ENCODE measurements at places on chromosomes 4 and X. TPM values are rescaled to one million over a fixed set of nuclear protein-coding genes. Genes with fewer than 3 reads are reported as not detected.

DNA sequence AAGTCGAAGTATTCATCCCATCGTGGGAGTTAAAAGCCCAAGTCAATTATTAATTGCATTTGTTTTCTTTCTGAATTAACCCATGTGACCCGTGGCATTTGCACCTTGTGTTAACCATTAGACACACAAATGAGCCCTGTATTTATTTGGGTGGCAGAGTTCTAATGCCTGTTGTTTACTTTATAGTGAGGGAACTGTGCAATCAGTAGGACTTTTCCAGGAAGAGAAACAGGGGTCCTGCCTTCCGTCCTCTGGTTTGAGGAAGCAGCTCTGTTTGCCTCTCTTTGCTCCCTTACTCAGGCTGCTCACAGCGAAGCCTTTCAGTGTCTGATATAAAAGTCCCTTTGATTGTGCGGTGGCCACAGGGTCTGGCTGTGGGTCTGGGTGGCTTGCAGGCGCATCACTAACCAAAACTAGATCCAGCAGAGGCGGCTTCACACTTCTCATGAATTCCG lies 263.6 kb downstream of the PTTG2 start:
- no peak for ATAC-seq

DNA sequence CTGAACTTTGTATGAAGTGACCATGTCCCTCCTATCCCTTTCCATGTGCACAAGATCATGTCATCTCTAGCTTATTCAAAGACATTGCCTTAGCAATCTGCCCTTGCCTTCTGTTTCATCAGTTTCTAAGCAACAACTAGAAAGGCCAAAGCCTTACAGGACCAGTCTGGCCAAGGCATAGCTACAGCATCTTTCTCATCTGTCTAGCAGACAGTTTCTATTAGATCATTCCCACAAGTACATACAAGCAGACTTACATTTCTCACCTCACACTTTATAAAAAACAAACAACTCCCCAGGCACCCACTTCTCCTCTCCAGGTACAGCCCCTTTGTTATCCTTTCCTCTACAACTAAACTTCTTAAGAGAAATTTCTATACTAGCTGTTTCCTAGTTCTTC lies 188.7 kb upstream of the AADAT start:
- ATAC-seq: no peak

DNA sequence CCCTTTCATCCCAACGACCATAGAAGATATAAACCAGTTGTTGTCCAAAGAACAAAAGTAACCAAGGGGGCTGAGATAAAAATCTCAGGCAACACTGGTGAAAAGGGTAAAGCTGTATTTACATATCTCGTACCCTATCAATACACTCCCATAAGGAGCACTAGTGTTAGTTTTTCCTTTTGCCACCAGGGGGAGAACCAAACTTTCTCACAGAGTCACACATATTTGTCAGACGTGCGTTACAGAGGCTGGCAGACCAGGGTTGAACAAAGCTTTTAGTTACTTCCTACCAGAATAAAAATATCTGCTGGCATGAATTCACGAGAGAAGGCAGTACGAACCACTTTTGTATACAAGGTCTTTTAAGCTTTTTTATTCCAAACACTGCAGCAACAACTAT lies 88.3 kb downstream of the AMELX start:
- peak; percentile 70 for ATAC-seq

CFAP299 gene
- not detected for total RNA-seq

RASL11B gene
- total RNA-seq: 2.2 TPM

DNA sequence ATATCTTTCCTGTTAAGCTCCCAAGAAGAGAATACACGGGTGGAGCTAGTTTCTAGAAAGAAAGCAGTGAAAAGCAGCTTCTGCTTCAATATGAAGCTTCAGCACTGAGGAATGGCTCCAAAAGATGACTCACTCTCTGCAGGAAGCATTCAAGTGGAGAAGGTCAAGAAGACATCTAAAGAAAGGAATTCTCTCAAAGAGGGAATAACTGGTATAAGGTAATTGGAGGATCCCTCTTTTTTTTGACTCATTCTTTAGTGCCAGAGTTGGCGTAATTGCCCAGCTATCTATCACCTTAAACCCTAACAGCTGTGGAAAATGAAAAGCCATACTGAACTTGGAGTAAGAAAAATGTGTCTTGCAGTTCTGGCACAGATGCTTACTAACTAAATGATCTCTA lies 3.5 kb downstream of the EDA2R start:
- ATAC-seq: no peak

GLUD2 gene
- 2.2 TPM for total RNA-seq

MRPS18C gene
- total RNA-seq: 21.8 TPM

DNA sequence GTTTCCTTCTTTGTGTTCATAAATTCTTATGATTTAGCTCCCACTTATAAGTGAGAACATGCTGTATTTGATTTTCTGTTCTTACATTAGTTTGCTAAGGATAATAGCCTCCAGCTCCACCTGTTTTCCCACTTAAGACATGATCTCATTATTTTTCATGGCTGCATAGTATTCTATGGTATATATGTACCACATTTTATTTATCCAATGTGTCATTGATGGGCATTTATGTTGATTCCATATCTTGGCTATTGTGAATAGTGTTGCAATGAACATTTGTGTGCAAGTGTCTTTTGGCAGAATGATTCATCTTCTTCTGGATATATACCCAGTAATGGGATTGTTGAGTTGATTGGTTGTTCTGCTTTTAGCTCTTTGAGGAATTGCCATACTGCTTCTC lies 1234.8 kb downstream of the ADGRL3 start:
- ATAC-seq: no peak

DNA sequence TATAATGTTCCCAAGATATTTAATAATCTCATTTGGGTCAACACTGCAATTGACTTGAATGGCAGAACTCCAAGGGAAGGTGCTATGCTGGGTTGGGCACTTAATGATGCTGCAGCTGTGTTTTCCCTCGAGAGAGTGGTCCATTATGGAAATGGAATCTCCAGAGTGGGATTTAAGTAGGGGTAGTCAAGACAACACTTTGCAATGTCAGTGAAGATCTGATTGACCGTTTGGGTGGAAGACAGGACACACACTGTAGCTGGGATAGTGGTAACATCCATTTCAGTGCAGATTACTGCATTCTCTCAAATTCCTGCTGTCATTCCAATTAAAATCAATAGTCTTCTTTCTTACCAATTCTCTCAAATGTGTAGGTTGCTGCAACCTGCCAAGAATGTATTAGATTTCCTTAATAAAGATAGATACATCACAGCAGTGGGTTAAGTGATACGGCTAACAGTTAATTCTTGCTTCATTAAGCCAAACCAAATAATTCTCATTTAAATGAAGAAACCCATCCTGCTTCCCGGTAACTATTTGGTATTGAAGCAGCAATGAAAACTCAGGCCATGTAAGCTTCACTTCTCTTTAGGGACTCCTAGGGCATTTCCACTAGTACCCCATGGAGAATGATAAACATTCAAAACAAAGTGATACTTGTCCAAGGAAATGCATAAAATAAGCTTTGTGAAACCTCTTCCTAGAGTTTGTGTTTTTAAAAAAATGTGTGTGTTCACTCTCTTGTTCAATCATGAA lies 40.5 kb upstream of the RASGEF1B start:
- no peak for ATAC-seq

APBB2 gene
- 66.3 TPM for total RNA-seq

GRCh38 chr4:152499344-152499743 lies 36.5 kb downstream of the FBXW7 start:
- ATAC-seq: no peak

COL4A6 gene
- total RNA-seq: 103 TPM

DNA sequence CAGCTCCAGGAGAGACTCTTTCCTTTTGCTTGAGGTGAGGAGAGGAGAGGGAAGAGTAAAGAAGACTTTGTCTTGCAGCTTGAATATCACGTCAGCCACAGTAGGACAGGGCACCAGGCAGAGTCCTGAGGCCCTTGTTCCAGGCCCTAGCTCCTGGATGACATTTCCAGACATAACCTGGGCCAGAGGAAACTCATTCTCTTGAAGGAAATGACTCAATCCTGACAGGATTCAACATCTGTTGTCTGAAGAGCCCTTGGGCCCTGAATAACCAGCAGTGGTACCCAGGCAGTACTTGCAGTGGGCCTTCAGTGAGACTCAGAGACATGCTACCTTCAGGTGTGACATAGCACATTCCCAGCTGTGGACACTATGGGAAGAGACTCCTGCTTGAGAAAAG lies 62.8 kb downstream of the FGF16 start:
- ATAC-seq: no peak

DNA sequence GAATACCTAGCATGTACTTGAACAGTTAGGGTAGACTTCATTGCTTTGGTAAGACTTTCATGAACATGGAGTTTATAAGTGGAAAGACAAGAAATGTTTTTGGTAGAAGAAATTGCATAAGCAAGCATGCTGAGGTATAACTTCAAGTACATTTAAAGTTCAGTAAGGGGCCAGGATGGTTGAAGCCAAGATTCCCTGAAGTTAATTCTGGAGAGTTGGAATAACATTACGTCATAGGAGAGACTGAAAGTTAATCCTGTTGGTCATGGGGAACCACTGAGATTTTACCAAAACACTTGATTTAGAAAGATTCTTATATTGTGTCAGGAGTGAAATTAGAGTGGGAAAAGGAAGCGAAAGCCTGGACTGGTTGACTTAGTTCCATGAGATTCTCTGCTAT lies 767.5 kb upstream of the MAGEB2 start:
- no peak for ATAC-seq

- ATAC-seq: no peak
These were observed 860.9 kb upstream of the LCORL start for GRCh38 chr4:18882468-18882867.

SPANXC gene
- total RNA-seq: not detected

GRCh38 chr4:116638592-116638991 lies 446.8 kb downstream of the TRAM1L1 start:
- ATAC-seq: no peak

HGFAC gene
- 1.8 TPM for total RNA-seq

PAGE1 gene
- total RNA-seq: not detected

DNA sequence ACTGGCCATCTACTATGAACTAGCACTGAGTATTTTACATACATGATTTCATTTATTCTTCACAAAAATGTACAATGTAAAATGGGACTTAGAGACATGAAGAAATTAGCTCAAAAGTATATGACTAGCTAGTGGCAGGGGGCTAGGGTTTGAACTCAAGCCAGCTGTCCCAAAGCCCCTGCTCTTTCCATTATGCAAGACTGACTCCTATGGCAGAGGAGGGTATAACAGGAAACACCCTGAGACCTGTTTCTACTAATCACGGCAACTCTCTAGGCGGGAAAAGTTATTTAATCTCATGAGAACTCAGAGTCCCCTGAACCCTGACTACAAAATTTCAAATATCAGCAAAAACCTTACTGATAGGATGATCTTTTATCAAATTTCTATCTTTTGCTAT lies 150.6 kb downstream of the PRDM5 start:
- ATAC-seq: no peak

GRCh38 chr4:182306792-182307507 lies 63.7 kb downstream of the TENM3 start:
- no peak for ATAC-seq

DNA sequence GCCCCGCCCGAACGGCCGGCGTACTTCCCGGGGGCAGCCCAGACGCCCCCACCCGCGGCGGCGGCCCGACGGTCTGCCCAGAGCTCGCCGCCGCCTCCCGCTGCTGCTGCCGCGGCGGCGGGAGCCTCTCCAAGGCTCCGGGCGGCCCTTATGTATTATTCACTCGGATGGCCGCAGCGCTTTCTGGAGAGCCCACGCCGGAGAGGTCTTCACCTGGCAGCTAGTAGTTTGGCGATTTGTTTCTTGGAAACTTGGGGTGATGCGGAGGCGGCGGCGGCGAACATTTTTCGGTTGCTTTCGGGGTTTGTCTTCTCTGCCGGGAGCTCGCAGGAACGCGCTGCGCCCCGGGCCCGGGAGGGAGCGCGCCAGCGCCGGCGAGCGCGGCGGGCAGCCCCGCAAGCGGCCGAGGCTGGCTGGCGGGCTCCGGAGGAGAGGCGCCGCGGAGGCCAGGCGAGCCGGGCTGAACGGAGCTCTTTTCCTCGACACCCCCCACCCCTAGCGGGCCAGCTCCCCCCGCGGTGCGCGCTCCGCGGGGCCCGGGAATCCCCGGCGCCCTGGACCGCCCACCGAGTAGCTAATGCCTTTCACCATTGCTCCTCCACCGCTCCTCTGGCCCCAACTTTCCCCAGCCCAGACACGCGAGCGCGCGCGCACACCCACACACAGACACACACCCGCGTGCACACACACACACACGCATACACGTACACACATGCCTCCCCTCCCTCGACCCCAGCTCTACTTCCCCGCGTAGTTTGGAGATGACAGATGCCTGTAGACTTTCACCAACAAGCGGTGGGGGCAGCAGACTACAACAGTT lies 113.5 kb downstream of the DHX15 start:
- ATAC-seq: peak; percentile 11

VSIG4 gene
- total RNA-seq: 31.9 TPM

GRCh38 chrX:28542791-28543190 lies 44.5 kb upstream of the IL1RAPL1 start:
- no peak for ATAC-seq

DNA sequence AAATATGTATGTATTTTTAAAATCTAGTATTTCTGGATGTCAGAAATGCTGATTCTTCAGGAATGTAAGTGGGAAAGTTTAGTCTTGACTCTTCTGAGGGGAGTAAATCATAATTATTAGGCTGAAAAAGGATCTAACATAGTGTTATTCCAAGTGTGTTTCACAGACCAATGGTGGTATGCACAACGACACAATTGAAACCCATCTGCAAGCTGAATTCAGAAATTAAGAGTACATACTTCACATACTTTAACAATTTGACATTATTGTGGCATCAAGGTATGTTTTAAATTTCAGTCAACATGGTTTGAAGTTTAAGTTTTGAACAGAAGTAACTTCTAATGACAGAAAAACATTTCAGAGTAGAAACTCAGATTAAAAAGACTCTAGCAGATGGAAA lies 236.7 kb downstream of the SLC7A11 start:
- ATAC-seq: no peak

- no peak for ATAC-seq
These were observed 3.8 kb upstream of the C4orf50 start for GRCh38 chr4:6021831-6022606.

DNA sequence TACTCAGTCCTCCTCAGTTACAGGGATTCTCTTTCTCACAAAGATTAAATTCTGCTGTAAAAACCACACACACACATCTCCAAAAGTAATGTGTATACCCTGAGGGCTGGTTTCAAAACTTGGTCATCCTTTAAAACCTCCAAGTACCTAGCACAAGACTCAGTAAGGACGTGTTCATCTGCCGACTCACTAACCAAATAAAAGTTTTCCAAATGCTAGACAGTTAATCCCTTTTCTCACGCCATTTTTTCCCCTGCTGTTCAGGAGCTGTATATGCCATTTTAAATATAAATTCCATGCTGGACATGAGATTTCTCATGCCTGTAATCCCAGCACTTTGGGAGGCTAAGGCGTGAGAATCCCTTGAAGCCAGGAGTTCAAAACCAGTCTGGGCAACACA lies 3.9 kb upstream of the SAT1 start:
- no peak for ATAC-seq

DNA sequence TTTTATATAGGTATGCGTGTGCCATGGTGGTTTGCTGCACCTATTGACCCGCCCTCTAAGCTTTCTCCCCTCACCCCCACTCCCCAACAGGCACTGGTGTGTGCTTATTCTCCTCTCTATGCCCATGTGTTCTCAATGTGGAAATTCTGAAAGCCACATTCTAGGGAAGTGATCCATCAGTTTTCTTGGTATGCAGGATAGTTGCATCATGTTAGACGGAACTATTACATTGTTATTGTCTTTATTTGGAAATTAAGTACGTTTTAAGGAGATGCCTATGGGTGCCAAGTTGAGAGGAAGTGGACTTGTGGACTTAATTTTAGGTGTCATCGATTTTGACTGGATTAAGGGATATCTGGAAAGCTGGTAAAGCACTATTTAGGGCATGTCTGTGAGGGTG lies 204.6 kb downstream of the RBM46 start:
- ATAC-seq: no peak
